NCI-H1436 treated with DMSO at 0.1 percent for 48 hours (cell line): ENCODE measurements at places on chromosomes 4 and X.

DNA sequence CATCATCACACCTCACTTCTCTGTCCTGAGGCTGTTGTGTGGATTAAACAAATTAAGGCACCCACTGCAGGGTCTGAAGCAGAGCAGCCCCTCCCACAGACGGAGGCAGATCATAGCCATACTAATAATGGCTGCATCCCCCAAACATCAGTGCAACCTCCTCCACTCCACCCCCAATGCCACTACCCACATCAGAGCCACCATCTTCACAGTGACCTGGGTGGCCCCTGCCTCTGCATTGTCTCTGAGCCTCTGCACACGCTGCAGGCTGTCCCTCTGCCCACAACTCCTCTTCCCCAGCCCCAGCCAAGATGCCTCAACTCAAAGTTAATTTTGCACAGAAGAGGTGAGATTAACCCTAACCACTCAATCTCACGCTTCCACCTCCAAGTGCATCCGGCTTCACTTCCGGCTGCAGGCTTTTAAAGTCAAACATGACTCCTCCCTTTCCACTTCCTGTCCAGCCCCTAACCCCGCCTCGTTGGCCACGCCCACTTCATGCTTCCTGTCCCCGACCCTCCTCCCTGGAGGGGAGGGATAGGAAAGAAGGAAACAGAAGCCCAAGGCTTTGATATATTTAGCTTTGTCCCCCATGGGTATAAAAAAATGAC, 22.7 kb downstream of the JAKMIP1 start:
- DNase-seq = no peak

DNA sequence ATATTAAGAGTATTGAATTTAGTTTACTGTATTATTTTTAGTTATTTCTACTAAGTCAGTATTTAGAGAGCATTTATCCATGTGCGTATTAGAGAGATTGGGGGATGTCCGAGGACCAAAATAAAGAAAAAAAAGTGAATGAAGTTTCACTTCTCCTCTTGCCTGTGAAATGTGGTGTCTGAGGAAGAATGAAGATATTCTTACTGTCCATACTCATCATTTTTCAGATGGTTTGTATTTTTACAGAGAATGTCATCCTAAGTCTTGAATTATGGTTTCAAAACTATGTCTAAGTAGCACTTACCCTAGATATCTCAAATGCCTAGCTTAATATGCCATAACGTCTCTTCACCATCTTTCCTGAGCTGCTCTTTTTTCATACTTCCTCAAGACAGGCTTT, 854.3 kb downstream of the C4orf33 start:
- no peak for DNase-seq

DNA sequence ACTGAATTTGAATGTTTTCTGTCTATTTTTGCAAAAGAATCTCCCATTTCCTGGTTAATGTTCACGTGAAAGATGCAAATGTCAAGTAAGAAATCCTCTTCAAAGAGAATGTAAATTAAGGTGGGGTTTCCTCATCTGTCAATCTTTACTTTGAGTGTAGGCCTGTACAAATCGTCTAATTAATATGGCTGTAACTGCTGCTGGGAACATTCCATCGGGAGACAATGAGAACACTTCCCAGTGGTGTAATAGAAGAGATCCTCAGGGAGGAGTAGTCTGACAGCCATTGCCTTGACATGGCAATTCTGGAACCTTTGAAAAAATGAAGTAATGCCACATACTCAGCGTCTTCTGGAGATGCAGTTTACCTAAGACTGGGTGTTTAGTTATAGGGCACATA, 3.7 kb downstream of the EREG start:
- no peak for DNase-seq

GRCh38 chr4:101280866-101281600, 66.3 kb downstream of the PPP3CA start:
- no peak for DNase-seq

DNA sequence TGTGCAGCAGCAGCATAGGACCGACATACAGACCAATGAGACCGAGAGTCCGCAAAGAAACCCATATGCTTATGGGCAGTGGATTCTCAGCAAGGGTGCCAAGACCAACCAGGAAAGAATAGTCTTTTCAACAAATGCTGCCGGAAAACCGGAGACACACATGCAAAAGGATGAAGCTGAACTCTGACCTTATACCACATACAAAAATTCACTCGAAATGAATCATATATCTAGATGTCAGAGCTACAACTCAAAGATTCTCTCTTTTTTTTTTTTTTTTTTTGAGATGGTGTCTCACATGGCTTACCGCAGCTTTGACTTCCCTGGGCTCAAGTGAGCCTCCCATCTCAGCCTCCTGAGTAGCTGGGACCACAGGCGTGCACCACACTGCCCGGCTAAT, 16.0 kb upstream of the MXD4 start:
- DNase-seq = no peak

GRCh38 chr4:183096276-183096965, 2.6 kb upstream of the WWC2 start:
- no peak for DNase-seq

DNA sequence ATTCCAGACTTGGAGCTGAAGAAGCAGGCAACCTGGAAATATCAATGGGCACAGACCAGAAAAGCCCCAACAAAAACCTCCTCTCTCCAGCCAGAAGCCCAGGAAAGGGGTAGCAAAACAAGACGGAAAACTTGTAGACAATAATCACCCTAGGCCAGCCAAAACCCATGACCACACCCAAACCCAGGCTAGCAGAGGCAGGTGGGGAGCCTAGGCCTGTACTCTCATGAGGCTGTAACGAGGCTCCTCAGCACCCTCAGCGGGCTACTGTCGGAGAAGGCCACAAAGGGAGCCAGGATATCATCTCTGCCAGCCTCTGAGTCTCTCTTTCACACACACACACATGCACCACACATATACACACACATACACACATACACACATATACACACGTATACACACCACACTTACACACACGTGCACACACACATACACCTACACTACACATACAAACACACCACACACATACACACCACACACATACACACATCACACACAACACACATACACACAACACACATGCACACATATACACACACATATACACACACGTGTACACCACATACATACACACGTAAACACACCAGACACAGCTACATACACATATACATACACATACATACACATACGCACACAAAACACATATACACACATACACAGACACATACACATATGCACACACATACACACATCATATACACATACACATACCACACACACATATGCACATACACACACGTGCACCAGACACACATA, 90.6 kb downstream of the FHDC1 start:
- DNase-seq = no peak

DNA sequence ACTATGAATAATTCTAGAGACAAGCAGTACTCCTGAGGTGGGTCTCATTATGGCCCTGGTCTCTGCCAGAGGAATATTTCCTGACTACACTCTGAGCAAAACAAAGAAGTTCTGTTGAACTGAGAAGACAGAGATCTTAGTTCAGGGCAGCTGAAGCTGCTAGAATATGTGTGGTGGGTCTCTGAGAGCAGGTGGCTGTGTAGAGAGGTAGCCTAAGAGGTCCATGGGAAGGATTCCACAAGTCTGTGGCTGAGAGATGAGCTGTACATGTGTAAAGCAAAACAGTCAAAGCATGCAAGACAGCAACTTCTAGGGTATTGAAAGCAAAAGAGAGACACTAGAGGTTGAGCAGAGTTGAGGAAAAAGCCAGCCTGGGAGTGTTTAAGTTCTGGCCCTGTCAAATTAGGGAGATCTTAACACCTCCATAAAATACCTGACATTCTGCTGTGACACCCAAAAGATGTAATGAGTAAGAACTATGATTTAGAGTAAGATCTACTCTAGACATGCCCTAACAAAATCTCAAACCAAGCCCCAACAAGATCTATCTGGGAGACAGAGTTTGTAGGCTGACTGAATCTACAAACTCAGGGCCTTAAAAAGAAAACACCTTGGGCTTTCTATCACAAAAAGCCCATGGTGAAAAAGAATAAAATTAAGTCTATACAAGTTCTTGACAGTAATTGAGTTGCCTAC, 274.4 kb downstream of the BANK1 start:
- DNase-seq = no peak

DNA sequence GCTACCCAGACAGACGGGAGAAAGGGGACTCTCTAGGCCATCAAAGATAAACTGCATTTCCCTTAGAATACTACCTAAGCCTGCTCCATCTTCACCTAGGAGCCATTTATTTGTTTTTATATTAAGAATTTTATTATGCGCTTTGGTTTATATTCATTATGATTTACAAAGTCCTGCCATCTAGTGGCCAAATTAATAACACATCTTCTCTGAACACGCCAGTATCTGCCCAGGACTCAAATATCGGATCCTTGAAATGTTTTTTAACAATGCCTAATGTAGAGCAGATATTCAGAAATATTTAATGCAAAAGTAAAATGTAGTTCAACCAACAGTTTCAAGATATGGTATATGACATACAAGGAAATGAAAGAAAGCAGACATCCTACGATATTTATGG, 20.8 kb upstream of the PRPS2 start:
- no peak for DNase-seq

DNA sequence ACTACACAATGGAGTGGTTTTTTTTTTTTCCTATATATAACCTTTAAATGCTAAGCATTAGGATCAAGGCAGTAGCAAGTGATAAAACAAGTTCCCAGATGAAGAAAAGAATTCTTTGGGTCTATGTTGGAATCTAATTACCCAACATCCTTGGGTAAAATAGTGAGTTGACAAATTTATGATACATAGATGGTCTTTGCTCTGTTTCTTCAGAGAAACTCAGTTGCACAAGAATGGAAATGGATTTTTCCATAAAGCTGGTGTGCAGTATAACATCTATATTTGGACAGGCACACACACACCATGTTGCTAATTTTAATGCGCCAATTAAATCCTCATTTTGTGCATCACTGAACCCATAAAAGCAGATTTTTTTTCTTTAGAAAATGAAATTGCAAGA, 137.0 kb upstream of the MED14 start:
- DNase-seq = no peak

- no peak for DNase-seq
Measured at GRCh38 chr4:166777760-166778159, 456.5 kb downstream of the SPOCK3 start.

GRCh38 chr4:93183576-93183975, 645.0 kb upstream of the ATOH1 start:
- no peak for DNase-seq

- no peak for DNase-seq
Measured at GRCh38 chr4:150332086-150332485, 249.9 kb upstream of the MAB21L2 start.

GRCh38 chr4:23061431-23061830, 368.7 kb downstream of the GBA3 start:
- DNase-seq = no peak

DNA sequence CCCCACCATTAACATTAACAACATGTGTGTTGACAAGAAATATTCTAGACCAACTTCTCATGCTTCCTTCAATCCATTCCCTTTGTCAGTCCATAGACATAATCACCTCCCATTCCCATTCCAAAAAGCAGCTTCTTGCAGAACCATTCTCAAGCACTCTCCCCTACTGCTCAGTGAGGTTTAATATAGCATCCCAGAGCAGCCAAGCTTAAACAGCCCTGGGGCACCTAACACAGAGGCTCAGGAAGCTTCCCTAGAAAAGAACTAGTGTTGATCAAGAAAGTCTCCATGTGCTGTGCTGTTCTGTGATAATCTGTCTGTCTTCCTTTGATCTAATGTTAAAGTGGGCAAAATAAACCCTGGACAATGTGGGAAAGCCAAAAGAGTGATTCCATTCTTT, 174.2 kb upstream of the NOCT start:
- DNase-seq = no peak

DNA sequence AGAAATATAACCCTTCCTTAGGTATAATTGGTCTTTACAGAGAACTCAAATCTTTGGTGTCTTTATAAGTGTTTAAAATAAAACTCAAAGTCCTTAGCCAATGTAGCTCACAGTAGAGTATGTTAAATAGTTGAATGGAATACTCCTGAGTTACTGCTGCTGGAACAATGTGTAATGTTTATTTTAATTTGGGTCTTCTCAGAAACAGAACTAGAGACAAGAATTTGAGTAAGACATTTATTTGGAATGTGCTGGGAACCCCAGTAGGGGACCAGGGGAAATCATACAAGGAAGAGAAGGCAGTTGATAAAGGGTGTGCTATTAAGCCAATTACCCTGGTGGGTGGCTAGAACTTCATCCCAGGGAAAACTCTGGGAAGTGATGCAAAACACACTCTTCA, 240.4 kb upstream of the LDB2 start:
- no peak for DNase-seq

DNA sequence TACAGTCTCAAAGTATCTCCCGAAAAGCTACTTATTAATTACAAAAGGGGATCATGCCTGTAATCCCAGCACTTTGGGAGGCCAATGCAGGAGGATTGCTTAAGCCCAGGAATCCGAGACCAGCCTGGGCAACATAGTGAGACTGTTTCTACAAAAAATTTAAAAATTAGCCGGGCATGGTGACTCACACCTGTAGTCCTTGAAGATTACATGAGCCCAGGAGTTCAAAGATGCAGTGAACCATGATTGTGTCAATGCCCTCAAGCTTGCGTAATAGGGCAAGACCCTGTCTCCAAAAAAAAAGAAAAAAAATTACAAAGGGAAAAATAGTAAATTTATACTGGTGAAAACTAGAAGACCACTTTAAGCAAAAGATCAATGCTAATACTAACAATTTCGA, 3.3 kb upstream of the PORCN start:
- DNase-seq = no peak

- no peak for DNase-seq
Measured at GRCh38 chr4:162274354-162274753, 110.6 kb upstream of the FSTL5 start.

DNA sequence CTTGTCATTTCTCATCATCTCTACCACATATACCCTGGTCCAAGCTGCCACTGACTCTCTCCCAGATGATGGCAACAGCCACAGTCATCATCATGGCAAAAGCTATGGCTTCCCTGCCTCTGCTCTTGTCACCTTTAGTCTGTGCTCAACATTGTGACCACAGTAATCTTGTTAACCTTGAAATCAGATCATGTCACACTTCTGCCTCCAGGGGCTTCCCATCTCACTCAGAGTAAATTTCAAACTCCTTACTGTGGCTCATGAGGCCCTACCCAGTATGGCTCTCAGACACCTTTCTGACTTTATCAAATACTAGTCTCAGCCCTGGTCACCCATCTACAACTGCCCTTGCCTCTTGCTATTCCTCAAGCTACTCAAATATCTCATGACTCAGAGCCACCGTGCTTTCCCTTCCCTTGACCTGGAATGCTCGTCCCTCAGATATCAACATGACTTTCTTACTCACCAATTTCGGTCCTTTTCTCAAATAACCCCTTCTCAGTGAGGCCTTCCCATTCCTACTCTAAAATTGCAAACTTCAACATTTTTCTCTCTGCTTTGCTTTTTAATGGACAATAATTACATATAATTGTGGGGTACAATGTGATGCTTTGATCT, 41.1 kb upstream of the STIM2 start:
- DNase-seq = no peak

GRCh38 chr4:32789026-32789608, 2068.9 kb downstream of the PCDH7 start:
- DNase-seq = no peak

- no peak for DNase-seq
Measured at GRCh38 chr4:10506077-10506476, 48.9 kb upstream of the ZNF518B start.
